Testis (tissue), 5 donors: ENCODE measurements at places on chromosomes 2 and 18. TPM values are rescaled to one million over a fixed set of nuclear protein-coding genes. Genes with fewer than 3 reads are reported as not detected.

DNA sequence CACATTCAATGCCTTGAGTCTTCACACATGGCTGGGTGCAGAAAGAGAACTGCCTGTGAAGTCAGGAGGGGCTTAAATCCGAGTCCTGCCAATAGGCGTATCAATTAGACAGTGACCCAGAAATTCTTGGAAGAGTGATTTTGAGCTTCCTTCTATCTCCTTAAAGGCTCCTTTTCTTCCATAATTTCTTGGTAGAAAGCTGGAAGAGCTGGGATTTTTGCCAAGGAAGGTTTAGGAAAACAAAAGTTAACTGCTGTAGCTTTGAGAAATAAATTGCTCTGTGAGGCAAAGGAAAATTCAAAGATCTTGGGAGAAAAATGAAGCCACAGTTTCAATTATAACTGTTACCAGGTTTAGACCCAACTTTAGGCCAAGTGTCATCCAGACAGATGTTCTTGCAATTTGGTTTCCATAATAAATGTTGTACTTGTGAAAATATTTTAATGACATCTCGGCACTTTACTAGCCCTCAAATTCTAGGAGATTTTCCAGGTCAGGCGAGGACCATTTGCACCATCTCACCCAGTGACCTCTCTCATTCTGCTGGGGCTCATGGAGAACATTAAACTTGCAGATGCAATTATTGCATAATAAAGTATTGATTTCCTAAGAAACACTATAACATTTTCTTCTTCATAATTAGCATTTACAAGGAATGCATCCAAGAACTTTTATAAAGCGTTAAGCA, 329.7 kb upstream of the MEIS1 start:
- no peak overlapping the region for H3K4me3 ChIP-seq
- no peak overlapping the region for H3K27ac ChIP-seq

Gene ADD2
- total RNA-seq, result 5.1 TPM

Gene SIX3
- total RNA-seq, result 0.19 TPM

Gene ZC3H6
- 23.4 TPM for total RNA-seq

DNA sequence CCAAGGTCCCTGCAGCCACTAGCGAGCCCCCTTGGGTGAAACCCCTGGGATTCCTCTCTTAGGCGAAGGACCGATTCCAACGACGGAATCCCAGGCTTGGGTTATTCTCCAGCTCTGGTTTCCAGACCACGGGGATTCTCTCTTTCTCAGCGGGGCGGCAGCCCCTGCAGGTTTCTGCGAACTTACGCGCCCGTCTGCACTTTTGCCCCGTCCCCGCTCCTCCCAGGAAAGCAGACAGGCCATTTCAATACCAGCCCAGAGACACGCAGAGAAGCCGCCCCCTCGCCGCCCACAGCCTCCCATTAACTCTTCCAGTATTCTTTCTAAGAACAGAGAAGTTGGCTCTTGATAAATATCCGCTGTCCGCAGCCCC, 1.2 kb downstream of the CBLN2 start:
- DNase-seq, result no peak
- peaks cover 4% of the 10 kb centered on the region for H3K4me1 ChIP-seq
- H3K27ac ChIP-seq, result no peak overlapping the region

DNA sequence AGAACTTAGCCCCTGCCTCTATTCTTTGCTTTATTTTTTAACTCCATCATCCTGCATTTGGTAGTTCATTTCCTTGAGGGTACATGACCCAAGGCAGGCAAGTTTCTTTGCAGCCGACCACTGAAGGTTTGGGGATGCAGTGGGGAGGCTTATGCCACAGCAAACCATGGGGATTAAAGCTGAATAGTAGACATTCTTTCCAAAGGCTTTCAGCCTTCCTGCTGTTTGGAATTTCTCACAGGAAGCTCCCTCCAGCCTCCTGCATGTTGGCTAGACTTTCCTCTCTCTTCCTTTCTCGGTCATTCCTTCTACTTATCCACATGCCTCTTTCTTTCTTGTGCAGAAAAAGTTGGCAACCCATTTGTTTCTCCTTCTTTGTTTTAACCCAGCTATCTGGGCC, 77.3 kb downstream of the SOCS6 start:
- no peaks in the 10 kb centered on the region for H3K36me3 ChIP-seq
- no peak overlapping the region for H3K27ac ChIP-seq
- H3K4me1 ChIP-seq, result no peaks in the 10 kb centered on the region
- H3K27me3 ChIP-seq, result no peaks in the 10 kb centered on the region

GRCh38 chr2:115327061-115327460, 884.6 kb downstream of the DPP10 start:
- H3K4me3 ChIP-seq, result no peak overlapping the region
- H3K27me3 ChIP-seq, result no peaks in the 10 kb centered on the region
- no peaks in the 10 kb centered on the region for H3K4me1 ChIP-seq
- no peak for DNase-seq

Gene PTRHD1
- total RNA-seq, result 60.4 TPM

Gene AGXT
- not detected for total RNA-seq

- no peaks in the 10 kb centered on the region for H3K36me3 ChIP-seq
- H3K4me1 ChIP-seq, result no peaks in the 10 kb centered on the region
- H3K27me3 ChIP-seq, result no peaks in the 10 kb centered on the region
- no peak overlapping the region for H3K4me3 ChIP-seq
- no peak for DNase-seq
Observed at GRCh38 chr2:109209412-109209811, 80.4 kb downstream of the SH3RF3 start.

DNA sequence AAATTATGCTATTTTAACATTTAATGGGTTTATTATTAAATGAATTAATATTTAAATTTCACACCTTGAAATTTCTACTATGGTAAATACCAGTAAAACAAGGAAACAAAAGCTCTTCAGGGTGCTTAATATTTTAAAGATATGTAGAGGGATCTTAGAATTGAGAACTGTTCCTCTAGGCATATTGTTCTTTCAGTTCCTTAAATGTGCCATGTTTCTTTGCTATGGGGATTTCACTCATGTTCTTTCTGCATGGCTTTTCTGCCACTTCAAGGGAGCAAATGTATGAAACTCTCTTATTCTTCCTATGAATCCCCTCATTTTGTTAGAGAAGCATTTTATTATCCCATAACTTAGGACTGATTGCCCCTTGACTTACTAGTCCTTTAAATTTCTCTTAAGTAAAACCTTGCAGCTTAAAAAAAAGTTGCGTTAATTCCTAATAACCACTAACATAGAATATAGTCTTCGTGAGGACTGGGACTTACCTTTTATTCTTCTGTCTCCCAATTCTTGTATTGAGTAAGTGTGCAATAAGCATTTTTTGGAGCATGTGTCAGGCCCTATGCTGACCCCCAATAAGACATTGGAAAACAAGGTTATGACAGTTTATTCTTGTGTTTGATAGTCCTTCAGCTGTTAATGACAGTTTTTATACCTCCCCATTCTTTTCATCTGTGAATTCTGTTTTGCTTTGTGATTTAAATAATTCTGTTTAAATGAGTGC, 95.7 kb downstream of the BIRC6 start:
- H3K36me3 ChIP-seq, result no peaks in the 10 kb centered on the region
- H3K4me1 ChIP-seq, result no peaks in the 10 kb centered on the region
- H3K4me3 ChIP-seq, result no peak overlapping the region
- no peaks in the 10 kb centered on the region for H3K27me3 ChIP-seq
- no peak for DNase-seq
- H3K27ac ChIP-seq, result no peak overlapping the region

DNA sequence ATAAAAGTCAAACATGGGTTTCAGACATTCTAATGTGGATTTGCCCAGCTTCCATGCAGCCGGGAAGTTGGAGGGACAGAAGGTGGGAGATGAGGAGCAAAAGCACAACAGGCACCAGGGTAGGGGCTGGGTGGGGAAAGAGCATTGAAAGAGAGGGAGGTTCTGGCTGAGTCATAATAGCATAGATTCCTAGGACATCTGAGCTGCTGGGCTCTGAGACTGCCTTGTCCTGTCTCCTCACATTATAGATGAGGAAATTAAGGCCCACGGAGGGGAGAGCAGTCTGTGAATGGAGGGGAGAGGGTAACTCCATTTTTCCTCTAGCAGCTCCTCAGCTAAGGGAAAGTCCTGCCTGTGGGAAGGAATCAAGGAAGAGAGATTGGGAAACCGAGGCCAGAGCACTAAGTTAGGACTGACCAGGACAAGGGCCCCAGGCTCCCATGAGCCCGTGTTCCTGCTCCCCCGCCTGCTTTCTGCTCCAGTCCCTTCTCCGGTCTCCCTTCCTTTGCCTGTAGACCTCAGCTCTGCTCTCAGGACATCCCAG, 26.2 kb downstream of the SH2D6 start:
- no peak for DNase-seq
- peak overlapping the region; percentile 74 for H3K27ac ChIP-seq
- no peak overlapping the region for H3K4me3 ChIP-seq
- H3K4me1 ChIP-seq, result peaks cover 50% of the 10 kb centered on the region
- H3K36me3 ChIP-seq, result no peaks in the 10 kb centered on the region

Gene OSBPL1A
- 43.8 TPM for total RNA-seq

- H3K27ac ChIP-seq, result peak overlapping the region; percentile 68
- DNase-seq, result peak; percentile 14
- no peaks in the 10 kb centered on the region for H3K27me3 ChIP-seq
- H3K4me1 ChIP-seq, result peaks cover 62% of the 10 kb centered on the region
- H3K36me3 ChIP-seq, result no peaks in the 10 kb centered on the region
Observed at GRCh38 chr2:240959214-240959940, 39.0 kb upstream of the SNED1 start.

DNA sequence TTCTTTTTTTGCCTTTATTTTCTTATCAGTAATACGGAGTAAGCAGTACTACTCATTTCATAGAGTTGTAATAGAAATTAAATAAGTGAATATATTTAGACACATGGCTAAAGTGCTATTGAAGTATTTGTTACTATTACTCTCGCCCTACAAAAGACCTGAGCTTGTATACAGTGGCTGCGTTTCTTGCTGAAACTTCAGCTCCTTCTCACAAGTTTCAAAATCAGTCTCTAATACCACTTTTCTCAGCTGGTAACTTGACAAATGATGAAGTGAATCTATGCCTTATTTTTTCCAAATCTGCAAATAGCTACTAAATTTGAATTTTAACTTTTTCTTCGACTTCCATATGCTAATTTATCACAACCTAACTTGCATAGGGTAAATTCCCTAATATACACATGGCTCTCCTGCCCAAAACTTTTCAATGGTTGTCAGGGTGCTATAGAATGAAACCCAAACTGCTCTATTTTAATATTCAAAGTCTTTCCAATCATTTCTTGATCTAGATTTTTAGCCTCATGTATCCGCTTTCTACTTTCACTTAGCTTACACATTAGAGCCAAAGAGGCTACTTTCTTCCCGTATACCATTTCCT, 347.8 kb upstream of the GULP1 start:
- no peak for DNase-seq
- no peaks in the 10 kb centered on the region for H3K27me3 ChIP-seq
- no peaks in the 10 kb centered on the region for H3K36me3 ChIP-seq
- H3K27ac ChIP-seq, result no peak overlapping the region
- H3K4me1 ChIP-seq, result no peaks in the 10 kb centered on the region
- H3K4me3 ChIP-seq, result no peak overlapping the region

DNA sequence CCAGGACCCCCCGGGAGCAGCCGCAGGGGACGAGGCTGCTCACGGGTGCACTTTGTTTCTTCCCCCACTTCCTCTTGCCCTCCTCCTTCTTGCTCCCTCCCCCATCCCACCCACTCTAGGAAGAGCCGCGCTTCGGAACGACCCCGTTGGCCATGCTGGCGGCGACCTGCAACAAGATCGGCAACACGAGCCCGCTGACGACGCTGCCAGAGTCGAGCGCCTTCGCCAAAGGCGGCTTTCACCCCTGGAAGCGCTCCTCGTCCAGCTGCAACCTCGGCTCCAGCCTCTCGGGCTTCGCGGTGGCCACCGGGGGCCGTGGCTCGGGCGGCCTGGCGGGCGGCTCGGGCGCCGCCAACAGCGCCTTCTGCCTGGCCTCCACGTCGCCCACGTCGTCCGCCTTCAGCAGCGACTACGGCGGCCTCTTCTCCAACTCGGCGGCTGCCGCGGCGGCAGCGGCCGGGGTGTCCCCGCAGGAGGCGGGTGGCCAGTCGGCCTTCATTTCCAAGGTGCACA, 1.3 kb downstream of the SP9 start:
- H3K27ac ChIP-seq, result no peak overlapping the region
- H3K27me3 ChIP-seq, result peaks cover 23% of the 10 kb centered on the region
- peaks cover 11% of the 10 kb centered on the region for H3K4me1 ChIP-seq
- H3K4me3 ChIP-seq, result peak overlapping the region; percentile 46
- no peaks in the 10 kb centered on the region for H3K36me3 ChIP-seq

DNA sequence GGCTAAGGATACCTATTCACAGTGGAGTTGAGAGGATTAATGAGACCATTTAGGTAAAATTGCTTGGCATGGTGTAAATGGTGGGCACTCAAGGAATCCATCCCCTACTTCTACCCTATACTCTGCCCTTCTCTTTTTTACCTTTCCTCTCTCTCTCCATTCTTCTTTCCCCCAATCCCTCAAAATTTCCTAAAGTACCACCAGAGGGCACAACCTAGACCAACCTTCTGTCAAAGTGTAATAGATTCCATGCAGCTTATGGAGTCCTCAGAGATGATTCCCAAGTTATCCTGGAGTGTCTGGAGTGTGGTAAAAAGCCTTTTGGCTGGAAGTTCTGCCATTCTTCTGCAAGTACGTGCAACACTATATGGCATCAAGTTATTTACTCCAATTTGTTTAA, 33.0 kb upstream of the CCDC195 start:
- no peaks in the 10 kb centered on the region for H3K36me3 ChIP-seq
- H3K27ac ChIP-seq, result no peak overlapping the region
- no peak for DNase-seq
- H3K4me3 ChIP-seq, result no peak overlapping the region

GRCh38 chr2:98134172-98135005, 47.4 kb downstream of the VWA3B start:
- H3K36me3 ChIP-seq, result no peaks in the 10 kb centered on the region
- DNase-seq, result no peak
- H3K4me1 ChIP-seq, result no peaks in the 10 kb centered on the region
- no peak overlapping the region for H3K4me3 ChIP-seq
- no peak overlapping the region for H3K27ac ChIP-seq
- no peaks in the 10 kb centered on the region for H3K27me3 ChIP-seq

- H3K27ac ChIP-seq, result no peak overlapping the region
- no peaks in the 10 kb centered on the region for H3K36me3 ChIP-seq
- H3K4me3 ChIP-seq, result no peak overlapping the region
Observed at GRCh38 chr2:30272761-30273573, 41.6 kb downstream of the LBH start.

Gene CPO
- total RNA-seq, result 0.43 TPM

Gene SPATA3
- total RNA-seq, result 127 TPM

DNA sequence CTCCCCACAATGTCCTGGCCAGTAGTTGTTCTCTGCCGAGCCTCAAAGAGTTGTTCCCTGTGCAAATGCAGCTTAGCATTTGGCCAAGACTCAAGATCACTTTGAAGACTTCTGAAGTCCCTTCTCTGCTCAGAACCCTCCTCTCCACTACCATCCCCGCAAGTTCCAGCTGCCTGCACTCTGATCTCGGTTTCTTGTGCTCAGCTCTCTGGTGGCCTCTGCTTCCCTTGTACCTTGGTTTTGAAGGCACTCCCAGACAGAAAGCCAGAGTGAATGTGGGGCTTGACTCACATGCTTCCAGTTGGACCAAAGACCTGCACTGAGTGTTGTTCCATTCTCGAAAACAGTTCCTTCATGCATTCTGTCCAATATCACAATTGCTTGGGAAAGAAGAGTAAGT, 28.6 kb downstream of the CRACDL start:
- no peak for DNase-seq
- H3K27me3 ChIP-seq, result no peaks in the 10 kb centered on the region
- no peak overlapping the region for H3K4me3 ChIP-seq
